ENCODE measurements at places on chromosomes 6 and 20. TPM values are rescaled to one million over a fixed set of nuclear protein-coding genes. Genes with fewer than 3 reads are reported as not detected.

- no peak overlapping the region for H3K27ac ChIP-seq
- no peaks in the 10 kb centered on the region for H3K36me3 ChIP-seq
- H3K4me1 ChIP-seq, result peaks cover 41% of the 10 kb centered on the region
- H3K4me3 ChIP-seq, result no peak overlapping the region
- no peak for DNase-seq
These were observed 36.8 kb upstream of the TLDC2 start for GRCh38 chr20:36839150-36839549.

SEL1L2 gene
- total RNA-seq, result 0.37 TPM

DNA sequence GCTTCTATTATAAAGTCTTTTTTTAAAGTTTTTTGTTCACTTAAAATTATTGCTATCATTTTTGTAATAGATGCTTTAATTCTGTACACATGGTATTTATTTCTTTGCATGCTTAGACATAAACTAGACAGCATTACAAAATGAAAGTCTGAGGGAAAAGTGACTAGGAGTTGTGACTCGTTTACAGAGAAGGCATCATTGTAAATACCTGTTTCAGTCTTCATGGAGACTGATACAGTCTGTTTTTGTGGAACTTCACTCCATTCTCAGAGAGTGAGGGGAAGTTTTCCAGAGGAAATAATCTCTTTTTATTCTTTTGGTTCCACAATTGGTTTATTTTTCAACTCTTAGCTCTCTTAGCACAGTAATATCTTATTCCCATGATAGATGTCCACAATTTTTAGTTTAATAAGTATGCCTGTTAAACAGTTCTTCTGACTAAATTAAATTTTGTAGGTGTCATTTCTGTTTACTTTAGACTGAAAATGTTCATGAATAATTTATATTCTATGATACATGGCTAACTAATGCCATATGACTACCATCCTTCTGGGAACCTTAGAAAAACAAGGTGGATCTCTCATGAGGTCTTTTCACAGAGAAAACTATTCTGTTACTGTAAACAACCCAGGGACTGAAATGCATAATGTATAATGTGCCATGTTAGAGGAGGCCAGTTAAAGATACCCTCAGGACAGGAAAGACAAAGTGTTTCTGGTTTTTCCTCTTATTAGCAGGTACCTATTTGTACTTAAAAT lies 69.2 kb downstream of the MYO6 start:
- H3K36me3 ChIP-seq, result peaks cover 5% of the 10 kb centered on the region
- no peak for DNase-seq
- H3K27me3 ChIP-seq, result no peaks in the 10 kb centered on the region
- H3K4me3 ChIP-seq, result no peak overlapping the region

DNA sequence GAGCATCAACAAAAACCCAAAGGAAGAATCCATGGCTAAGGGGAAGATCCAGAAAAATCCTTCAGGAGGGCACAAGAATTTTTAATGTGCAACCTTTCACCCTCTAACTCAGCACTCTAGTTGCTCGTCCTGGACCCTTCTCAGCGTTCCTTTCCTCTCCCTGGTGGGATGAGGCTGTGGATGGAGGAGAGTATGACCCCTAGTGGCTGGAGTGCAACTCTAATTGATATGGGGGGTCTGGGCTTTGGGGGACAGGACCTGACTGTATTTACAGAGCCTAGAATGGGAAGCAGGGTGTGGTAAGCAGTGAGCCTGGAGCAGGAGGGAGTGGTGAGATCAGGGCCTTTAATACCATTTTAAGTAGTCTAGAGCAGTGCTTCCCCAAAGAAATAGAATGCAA lies 83.9 kb upstream of the CEP85L start:
- peaks cover 23% of the 10 kb centered on the region for H3K4me1 ChIP-seq
- H3K27ac ChIP-seq, result no peak overlapping the region
- H3K27me3 ChIP-seq, result no peaks in the 10 kb centered on the region
- peak; percentile 44 for DNase-seq
- no peaks in the 10 kb centered on the region for H3K36me3 ChIP-seq

DNA sequence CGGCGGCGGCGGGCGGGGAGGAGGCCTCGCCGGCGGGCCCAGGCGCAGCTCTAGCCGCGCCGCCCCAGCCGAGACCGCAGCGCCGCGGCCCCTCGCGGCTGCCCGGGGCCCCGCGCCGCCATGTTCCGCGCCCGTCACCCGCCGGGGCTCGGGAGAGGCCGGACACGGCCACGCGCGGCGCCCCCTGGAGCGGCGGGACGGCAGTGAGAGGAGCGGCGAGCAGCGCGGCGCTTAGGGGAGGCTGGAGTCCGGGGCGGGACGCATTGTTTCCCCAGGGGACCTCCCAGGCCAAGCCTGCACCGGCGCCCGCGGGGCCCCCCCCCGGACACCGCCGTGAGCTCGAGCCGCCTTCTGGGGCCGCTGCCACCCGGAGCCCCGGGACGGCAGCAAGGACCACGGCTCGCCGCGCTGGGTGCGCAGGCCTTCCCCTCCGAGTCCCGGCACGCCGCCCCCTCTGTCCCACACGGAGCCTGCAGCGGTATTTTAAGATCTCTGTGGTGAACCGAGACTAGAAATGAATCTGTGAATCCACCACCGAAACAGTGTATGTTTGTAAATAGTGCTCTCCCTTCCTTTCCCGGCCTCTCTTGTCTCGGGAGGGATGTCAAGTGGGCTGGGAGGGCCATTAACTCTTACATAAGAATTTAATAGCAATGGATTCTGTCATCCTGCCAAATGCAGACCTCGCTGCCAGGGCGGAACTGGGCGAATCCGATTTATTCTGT lies 424 bp upstream of the KIF13A start:
- H3K4me1 ChIP-seq, result peaks cover 37% of the 10 kb centered on the region
- peak overlapping the region; percentile 94 for H3K4me3 ChIP-seq
- H3K27me3 ChIP-seq, result peaks cover 15% of the 10 kb centered on the region
- no peaks in the 10 kb centered on the region for H3K36me3 ChIP-seq

DNA sequence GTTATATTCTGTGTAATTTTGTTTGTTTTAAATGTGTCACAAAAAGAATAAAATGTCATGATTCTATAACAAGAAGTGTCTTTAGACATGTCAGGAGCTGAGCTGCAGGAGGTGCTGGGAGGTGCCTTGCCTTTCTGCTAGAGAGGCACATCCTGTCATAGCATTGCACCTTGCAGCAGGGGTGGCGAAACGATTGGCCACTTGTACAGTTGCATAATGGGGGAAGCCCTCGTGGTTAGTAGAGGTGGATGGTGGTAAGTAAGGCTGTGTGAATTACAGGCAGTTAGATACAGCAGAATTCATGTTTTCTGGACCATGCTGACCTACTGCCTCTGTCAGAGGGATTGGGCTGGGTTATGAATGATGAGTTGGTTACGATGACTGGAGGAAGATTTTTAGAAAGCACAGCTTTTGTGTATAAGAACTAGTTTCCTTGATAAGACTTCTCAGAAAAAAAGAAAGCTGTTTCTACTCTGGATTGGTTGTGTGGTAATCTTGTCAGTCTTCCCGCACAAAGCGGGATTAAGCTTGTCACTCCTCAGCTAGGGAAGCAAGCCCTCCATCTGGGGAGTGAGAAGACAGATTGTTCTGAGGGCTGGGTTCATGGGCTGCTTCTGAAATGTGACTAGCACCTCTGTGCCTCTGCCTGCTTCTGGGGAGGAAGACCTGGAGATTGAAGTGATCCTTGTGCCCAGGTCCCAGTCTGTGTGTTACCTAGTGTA lies 74.9 kb downstream of the FOXO3 start:
- peak overlapping the region; percentile 29 for H3K27ac ChIP-seq
- H3K4me1 ChIP-seq, result peaks cover 64% of the 10 kb centered on the region
- no peak overlapping the region for H3K4me3 ChIP-seq
- no peaks in the 10 kb centered on the region for H3K27me3 ChIP-seq
- no peak for DNase-seq

DNA sequence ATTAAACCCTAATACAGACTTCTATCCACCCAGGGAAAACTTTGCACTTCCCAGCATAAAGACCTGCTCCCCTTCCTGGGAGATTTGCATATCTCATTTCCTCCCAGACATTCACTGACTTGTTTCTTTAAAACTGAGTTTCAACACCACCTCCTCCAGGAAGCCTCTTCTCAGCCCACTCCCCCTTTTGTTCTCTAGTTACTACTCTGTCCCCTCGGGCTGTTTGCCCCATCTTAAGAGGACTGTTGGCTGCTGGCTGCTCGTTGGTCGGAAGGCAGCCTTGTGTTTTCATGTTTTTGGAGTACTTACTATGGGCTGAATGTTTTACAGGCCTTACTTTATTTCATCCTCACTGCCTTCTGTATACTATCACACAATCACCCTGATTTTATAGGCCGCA lies 6.6 kb downstream of the ARHGAP40 start:
- DNase-seq, result no peak
- no peak overlapping the region for H3K4me3 ChIP-seq
- 0 out of 2 replicates have a peak overlapping the region, but pooled peaks have one; percentile 1 for H3K27ac ChIP-seq
- peaks cover 32% of the 10 kb centered on the region for H3K4me1 ChIP-seq

NDRG3 gene
- total RNA-seq, result 26.0 TPM

- DNase-seq, result peak; percentile 49
- no peak overlapping the region for H3K27ac ChIP-seq
- peaks cover 32% of the 10 kb centered on the region for H3K4me1 ChIP-seq
- peak overlapping the region; percentile 96 for H3K4me3 ChIP-seq
These were observed 1.6 kb upstream of the TOMM6 start for GRCh38 chr6:41785689-41786450.

- peaks cover 7% of the 10 kb centered on the region for H3K27me3 ChIP-seq
- H3K36me3 ChIP-seq, result no peaks in the 10 kb centered on the region
- H3K4me3 ChIP-seq, result no peak overlapping the region
- no peak for DNase-seq
These were observed 232.9 kb downstream of the EPM2A start for GRCh38 chr6:145502416-145502815.
